ENCODE measurements at places on chromosomes 16 and 17.
A peak's percentile ranks its signal among the peaks of the same experiment; 100 is the strongest.

- no peak for DNase-seq
Observed at GRCh38 chr16:66872559-66872942, 7.8 kb upstream of the PDP2 start.

DNA sequence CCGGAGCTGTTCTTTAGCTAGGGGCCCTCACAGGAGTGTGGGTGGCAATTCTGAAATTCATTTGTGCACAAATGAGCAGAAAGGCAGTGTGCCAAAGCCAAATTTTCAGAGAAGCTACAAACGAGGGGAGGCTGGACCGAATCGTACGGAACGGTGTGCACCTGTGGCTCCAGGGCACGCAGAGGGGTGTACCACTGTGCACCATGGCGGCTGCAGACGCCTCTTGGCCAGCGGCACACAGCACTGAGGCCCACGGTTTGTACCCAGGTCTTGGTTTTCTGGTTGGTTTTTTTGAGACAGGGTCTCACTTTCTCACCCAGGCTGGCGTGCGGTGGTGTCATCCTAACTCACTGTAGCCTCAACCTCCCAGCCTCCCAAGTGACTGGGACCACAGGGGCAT, 14.9 kb downstream of the CHMP1A start:
- DNase-seq, result no peak

GRCh38 chr17:31724619-31725018, 134.4 kb downstream of the COPRS start:
- no peak for DNase-seq

GRCh38 chr17:55889271-55889670, 138.4 kb downstream of the PCTP start:
- DNase-seq, result no peak

GRCh38 chr17:13784434-13785095, 182.8 kb upstream of the HS3ST3A1 start:
- DNase-seq, result no peak

GRCh38 chr16:62615526-62615925, 579.3 kb upstream of the CDH8 start:
- no peak for DNase-seq

GRCh38 chr16:80971819-80972218, 34.9 kb downstream of the CMC2 start:
- no peak for DNase-seq

DNA sequence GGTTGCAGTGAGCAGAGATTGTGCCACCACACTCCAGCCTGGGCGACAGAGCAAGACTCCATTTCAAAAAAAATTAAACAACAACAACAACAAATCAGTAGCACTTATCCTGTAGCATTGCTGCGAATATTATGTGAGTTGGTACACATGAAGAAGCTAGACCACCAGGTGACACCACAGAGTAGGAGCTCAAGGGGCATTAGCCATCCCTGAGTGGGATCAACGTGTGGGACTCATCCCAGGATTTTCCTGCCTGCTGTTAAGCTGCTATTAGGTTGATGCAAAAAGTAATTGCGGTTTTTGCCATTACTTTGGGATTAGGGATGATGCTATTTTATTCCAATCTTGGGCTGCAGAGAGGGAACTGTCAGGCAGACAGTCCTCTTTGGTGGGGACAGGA, 47.2 kb downstream of the OTOA start:
- DNase-seq, result no peak

GRCh38 chr17:66021757-66022156, 170.2 kb downstream of the CEP112 start:
- no peak for DNase-seq

DNA sequence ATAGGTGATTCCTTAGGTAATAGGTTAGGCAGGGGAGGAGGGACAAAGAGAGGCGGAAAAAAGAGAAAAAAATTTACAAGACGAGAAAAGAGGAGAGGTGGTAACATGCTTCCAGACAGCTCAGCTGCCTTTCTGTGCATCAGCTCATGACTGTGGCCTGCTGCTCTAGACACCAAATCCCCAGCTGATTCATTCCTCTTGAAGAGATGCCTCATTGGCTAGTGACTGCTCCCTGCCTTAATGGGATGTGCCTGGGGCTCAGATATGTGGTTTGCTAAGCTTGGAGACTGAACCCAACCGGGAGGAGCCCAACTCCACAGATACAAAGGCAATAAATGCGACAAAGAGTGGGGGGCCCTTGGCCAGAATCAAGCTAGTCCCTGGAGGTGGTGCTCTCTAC, 105.9 kb upstream of the FAM20A start:
- DNase-seq, result no peak

DNA sequence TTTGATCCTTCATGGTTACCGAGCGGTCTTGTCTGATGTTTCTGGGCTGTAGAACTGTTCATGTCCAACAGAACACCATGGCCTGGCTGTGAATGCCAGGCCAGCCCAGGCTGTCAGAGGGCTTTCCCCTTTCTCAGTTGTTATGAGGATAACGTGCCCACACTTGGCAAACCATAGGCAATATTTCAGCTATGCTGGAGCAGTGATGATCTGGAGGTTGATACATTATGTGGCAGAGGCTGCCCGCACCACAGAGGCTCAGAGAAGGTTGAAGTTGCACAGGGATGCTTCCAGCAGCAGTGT, 92.9 kb downstream of the C16orf78 start:
- DNase-seq, result no peak

DNA sequence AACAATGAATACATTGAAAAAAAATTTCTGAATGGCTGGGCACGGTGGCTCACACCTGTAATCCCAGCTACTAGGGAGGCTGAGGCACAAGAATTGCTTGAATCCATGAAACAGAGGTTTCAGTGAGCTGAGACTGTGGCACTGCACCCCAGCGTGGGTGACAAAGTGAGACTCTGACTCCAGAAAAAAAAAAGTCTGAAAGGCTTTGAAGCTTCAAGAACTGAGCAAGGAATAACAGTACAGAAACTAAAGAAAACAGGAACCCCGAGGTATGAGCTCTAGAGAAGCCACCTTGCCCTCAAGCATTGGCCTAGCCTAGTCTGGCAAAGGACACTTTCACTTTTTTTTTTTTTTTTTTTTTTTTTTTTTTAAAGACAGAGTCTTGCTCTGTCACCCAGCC, 45.0 kb downstream of the TEX2 start:
- DNase-seq, result no peak

DNA sequence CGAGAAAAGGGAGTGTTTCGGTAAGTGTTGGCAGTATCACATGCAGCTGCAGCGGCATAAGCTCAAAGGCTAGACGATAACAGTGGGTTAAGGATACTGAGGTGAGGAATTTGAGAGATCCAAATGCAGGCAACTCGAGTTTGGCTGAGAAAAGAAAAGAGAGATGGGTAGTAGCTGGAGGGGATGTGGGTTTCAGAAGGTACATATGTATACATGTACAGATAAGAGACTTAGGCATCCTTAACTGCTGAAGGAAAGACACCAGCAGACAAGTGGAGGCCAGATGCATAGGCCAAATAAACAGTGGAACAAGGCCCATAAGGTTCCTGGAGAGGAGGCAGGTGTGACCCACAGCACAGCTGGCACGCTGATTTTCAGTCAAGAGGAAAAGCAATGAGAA, 86.6 kb upstream of the NETO2 start:
- DNase-seq, result no peak

DNA sequence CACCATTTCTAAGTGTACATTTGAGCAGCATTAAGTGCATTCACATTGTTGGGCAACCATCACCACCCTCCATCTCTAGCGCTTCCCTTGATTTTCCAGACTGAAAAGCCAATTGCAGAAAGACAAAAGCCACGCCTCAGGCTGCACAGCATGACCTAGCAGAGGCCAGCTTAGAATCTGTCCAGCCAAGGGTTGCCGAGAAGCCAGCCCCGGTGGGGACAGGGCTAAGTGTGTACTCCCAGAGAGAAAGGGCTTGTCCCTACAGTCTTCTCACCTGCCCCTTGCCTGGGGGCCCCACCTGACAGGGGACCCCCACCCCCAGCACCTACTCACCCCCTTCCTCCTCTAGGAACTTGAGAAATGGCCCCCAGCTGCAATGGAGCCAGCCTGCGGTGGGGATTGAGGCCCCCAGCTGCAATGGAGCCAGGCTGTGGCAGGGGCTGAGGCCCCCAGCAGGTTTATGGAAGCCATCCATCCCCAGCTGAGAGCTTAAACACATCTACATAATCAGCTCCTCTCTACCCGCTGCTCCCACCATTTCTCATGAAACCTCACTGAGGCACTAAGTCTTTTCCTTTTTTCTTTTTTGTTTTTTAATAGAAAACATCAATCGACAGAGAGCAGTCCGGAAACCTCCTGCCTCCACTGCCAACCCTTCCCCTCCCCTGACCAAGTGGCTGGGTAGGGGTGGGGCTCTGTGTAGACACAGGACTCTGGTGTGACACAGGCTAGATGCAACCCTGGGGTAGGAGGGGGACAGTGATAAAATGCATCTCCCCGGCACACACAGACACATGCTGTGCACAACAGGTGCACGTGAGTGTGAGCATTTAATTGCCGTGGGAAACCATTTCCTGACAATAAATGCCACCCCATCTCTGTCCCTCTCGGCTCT, 77.9 kb downstream of the CCT6B start:
- DNase-seq, result no peak

DNA sequence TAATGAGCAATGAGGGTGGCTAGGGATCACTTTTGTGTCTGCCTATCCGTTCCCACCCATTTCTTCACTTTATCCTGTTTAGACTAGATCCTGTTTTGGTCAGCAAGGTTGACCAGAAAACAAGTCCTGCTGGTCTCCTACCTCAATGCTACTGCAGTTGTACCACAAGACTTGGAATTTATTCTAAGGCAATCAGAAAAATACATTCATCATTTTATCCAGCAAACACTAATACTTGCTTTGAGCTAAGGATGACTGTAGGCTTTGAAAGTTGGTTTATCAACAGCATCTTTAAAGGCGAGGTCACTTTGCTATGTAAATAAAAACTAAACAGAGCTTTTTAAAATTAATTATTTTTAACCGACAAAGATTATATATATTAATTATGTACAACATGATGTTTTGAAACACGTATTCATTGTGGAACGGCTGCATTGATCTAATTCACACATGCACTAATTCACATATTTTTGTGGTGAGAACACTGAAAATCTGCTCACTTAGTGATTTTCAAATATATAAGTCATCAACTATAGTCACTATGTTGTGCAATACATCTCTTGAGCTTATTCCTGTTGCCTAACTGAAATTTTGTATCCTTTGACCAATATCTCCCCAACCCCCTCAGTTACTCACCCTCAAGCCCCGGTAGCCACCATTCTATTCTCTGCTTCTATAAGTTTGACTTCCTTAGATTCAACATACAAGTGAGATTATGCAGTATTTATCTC, 125.9 kb upstream of the HS3ST3A1 start:
- no peak for DNase-seq

- DNase-seq, result no peak
Observed at GRCh38 chr16:3810198-3810664, 70.3 kb downstream of the CREBBP start.

GRCh38 chr17:19762515-19762961, 14.4 kb upstream of the ALDH3A1 start:
- DNase-seq, result no peak

GRCh38 chr16:85167589-85168537, 55.6 kb upstream of the CIBAR2 start:
- DNase-seq, result no peak

DNA sequence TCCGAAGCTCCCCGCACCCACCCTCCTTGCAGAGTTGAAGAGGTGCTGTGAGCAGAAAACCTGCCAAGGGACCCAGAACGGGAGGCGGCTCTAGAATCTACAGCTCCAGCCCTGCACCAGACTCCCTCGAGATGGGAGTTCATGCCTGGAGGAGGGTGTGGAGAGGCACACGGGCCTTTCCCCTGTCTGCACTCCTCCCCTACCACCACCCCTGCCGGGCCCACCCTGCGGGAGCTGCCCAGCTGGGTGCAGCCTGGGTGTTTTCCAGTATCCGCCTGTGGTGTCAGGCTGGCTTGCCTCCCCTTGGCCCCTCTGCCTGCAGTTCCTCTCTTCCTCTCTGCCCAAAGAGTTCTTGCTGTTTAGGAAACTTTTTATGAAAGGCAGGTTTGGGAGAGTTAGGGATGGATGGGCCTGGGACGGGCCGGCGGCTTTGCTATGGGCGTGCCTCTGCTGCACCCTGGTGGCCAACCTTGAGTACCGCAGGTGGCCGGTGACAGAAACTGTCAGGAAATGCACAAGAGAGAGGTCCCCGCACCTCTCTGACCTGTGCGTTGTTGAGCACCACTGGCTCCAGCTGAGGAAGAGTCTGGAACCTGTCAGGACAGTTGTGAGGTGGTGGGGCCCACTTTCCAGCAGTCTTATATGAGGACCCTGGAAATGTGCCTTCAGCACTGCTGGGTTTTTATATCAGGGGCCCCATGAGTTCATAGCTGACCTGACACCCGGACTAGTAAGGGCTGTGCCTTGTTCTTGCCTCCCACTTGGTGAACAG, 354.1 kb downstream of the SEC14L1 start:
- DNase-seq, result peak; percentile 8

DNA sequence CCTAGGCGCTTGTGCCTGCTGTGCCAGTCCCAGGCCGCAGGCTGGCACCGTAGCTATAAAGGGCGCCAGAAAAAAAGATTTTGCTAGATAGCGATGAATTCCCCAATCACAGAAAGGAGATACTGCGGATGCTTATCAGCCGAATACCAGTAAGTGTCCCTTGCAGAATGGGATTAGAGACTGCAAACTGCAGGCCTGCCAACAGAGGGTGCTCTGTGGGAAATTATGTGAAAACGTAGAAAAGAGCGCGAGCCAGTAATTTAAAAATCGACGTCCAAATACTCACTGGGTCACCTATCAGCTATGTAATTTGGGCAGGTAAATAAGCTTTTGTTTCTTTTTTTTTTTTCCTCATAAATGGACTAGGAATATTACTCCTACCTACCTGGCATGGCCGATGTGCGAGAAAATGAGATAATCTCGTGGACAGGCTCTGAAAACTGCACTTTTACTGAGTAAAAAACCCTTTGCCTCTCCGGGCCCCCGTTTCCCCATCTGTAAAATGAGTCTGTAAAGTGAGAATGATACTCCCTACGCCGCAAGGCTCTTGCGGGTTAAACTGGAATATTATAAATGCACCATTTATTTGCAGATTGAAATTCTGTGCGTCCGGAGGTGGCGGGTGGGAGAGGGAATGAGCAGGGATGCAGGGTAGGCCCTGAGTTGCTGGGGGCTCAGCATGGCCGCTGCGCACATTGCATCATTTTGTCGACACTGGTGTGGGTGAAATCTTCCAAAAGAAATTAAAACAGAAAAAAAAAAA, 1.2 kb upstream of the COG1 start:
- peak; percentile 22 for DNase-seq

GRCh38 chr16:54632322-54633220, 298.1 kb upstream of the IRX5 start:
- no peak for DNase-seq

DNA sequence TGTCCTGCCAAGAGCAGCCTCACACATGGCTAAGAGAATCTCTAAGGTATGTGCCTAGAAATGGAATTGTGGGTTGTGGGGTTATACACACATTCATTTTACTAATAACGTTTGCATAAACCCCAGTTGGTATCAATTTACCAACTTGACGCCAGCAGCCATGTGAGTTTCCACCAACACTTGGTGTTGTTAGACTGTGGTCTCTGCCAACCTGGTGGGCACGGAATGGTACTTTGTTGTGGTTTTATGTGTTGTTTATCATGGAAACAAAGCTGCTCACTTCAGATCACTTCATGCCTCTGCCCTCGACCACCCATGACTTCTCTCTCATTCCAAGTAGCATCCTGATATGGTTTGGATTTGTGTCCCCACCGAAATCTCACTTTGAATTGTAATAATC, 152.0 kb upstream of the CDC42EP4 start:
- no peak for DNase-seq

GRCh38 chr17:37066322-37067255, 117.8 kb downstream of the AATF start:
- no peak for DNase-seq

- no peak for DNase-seq
Observed at GRCh38 chr16:72856797-72857196, 191.1 kb downstream of the ZFHX3 start.

GRCh38 chr16:4111748-4112696, 4.2 kb downstream of the ADCY9 start:
- DNase-seq, result no peak

Data from NCI-H187 treated with DMSO at 0.1 percent for 48 hours (cell line).